Activated CD4-positive, alpha-beta memory T cell treated with anti-CD3 and anti-CD28 coated beads for 36 hours (primary cell): ENCODE measurements at places on chromosomes 7 and 10.

DNA sequence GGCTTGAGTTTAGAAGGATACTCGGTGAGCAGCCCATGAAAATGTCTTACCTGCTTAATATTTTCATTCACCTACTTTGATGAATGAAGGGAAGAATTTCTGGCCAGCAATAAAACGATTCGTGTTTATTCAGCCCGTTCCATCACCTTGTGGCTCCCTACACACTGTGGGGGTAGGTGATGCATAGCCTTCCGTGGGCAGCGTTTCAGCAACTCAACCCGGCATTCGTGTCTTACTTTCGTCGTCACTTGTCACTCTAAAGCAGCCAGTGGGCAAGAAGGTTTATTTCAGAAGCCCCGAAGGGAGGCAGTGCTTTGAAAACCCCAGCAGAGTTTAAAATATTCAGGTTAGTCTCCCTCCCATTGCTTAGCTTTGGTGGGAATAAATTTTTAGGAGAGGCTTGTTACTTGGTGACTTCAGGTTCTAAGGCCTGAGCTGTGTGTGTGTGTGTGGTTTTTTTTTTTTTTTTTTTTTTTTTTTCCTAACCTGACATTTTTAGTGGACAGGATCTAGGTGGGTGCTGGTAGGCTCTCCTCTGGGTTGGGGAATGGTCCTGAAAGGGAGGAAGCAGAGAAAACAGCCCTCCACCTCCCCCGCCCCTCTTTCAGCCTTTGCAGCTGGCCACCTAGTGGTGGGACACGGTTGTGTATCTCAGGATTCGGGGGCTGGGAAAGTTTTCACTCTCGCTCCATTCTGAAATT lies 1.8 kb downstream of the GRK5 start:
- DNase-seq = peak; percentile 79

DNA sequence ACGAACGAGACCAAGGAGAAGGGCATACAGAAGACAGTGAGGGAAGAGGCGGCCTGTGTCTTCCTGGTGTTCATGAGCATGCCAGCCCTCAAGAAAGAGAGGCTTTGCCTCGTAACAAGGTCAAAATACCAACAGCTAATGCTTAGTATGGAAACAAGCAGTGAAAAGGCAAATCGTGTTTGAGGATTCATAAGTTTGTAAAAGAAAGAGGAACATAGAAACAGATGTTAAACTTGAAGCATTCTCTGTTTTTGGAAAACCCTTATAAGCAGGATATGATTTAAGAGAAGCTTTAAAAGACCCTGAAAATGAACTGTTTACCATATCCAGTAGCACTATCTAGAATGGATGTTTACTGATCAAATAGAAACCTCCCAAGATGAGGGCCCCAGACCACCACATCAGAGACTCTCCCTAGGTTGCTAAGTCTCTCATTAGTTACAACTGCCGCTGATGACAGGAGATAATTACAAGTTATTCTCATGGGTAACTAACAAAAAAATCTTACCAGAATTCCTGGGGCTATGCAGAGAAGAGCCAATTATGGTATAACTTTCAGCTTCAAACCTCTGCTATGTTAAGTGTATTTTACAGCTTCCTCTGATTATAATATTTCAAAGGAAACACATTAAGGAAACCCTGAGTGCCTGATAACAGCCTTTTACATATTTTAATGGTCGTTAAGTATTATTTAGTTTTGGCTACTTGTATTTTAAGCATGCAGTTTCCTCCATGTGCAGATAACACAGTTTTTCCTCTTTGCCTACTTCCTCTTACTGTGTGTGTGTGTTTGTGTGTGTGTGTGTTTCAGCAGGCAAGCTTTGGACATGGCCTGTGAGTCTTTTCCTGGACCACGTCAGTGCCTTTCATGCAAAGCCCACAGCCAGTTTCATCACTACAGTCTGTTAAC lies 17.9 kb downstream of the JCAD start:
- no peak for DNase-seq

DNA sequence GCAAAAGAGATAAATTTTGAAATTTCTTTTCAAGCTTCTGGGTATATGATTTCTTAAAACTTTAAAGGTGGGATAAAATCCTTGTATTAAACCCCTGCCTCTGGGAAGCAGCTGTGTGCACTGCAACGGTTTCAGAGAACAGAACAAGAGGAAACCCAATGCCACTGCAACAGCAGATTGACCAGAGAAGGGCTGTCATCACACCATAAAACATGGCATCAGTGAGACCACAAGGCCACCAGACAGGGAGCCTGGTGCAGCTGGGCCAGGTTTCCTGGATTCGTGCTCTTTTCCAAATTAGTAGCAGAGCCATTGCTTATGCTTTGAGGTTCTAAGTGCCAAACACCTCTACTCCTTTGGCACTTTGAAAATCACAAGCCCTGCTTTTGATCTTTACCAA lies 152.4 kb downstream of the PRPF18 start:
- no peak for DNase-seq

DNA sequence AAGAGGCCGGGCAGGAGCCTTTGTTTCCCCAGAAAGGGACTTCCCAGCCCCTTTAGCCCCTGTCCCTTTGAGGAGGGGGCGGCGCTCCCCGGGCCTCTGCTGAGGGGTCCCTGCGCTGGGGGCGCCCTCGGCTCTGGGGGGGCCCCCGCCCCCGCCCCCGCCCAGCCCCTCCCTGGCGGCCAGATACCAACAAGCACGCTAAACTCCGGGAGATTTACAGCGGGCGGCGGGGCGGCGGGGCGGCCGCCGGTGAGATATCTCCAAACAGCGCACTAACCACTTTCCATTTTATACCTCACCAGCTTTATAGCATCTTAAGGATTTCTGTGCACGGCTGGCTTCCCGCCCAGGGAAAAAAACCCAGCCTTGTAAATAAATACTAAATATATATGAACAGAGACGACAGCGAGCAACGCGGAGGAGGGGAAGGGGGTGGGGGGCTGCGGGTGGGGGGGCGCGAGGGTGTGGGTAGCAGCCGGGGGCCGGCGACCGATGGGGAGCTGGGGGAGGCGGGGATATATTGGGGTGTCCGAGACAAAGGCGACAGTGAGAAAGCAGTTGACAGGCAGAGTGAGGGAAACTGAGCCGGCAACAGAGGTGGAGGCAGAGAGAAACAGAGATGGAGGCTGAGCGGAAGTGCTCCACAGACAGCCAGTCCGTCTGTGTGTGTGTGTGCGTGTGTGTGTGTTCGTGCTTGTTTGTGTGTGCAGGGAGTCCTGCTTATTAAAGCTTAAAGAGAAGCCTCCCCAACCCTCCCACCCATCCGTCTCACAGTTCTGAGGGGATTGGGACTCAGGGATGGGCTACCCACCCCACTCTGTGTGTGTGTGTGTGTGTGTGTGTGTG lies 85.8 kb downstream of the HIF1AN start:
- DNase-seq = peak; percentile 62

- no peak for DNase-seq
These were observed 55.1 kb downstream of the PDE1C start for GRCh38 chr7:32015133-32015532.

- DNase-seq = no peak
These were observed 4.3 kb downstream of the GPR22 start for GRCh38 chr7:107474104-107474521.

DNA sequence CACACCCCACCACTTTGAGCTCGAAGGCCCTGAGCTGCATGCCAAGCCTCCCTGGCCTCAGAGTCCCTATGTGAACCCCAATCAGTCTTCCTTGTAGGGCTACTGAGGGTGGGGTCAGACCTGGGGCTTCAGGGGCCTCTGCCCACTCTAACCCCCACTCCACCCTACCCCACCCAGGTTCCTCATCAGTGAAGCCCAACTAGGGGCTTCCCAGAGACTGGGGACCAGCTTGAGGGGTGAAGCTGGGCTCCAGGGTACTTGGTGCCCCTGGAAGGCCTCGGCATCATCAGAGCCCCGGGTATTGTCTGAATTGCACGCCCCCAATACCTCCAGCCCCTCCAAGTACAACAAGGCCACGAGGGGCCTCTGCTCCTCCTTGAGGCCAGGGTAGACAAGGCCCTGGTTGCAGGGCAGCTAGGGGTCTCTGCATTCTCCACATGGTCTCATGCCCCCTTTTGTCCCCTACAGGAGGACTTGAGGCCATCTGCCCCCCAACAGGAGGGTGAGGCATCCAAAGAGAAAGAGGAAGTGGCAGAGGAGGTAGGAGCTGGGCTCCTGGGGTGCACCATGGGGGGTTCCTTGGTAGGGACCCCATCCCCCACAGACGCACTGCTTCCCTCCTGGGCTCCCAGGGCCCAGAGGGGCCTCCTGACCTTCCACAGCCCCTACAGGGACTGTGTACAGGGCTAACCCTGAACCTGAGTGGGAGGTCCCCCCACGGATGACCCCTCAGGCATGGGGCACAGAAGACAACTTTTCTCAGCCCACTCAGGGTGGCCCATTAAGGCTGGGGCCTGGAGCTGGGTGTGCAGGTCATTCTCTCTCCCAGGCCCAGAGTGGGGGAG lies 4.0 kb downstream of the SNCG start:
- peak; percentile 7 for DNase-seq

- no peak for DNase-seq
These were observed 116.6 kb upstream of the CDK1 start for GRCh38 chr10:60661637-60662036.

- DNase-seq = no peak
These were observed 33.2 kb upstream of the SMNDC1 start for GRCh38 chr10:110337906-110338305.

DNA sequence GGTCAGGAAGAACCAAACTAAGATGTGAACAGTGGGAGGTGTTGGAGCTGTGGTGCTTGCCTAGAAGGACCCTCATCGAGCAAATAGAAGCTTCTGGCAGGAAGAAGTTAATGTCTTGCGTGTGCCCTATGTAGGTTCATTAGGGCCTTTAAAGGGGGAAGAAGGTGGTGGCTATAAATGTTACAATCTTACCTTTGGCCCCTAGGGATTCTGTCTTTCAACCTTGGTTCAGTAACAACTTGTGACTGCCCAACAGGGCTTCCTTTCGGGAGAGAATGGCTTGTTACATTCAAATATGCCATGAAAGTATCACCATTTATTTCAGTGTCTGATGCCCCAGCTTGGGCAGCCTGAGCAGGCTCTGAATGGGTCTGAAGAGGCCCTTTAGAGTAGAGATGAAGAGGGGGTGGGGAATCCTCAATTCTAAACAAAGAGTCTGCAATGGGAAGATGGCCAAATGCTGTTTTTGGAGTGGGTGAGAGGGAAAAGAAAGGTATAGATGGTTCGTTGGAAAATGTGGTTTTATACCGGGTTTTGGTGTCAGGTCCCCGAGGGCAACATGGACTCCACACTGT lies 108.0 kb downstream of the TCF7L2 start:
- DNase-seq = no peak

DNA sequence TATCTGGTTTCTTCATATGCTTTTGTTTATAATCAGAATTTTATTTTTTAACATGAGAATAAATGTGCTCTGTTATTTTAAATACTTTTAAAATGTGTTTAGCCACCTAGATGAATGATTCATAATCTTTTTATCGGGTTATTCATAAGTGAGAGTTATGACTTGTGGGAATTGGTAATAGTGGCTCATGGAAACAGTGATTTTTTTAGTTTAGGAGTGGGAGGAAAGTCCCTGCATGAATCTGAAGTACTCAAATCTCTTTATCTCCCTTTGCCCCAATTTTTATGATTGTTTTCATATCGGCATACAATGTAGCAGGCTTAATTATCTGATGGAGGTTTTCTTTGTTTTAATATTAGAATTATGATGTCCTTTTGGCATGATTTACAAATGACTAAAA lies 42.9 kb downstream of the TAX1BP1 start:
- no peak for DNase-seq

DNA sequence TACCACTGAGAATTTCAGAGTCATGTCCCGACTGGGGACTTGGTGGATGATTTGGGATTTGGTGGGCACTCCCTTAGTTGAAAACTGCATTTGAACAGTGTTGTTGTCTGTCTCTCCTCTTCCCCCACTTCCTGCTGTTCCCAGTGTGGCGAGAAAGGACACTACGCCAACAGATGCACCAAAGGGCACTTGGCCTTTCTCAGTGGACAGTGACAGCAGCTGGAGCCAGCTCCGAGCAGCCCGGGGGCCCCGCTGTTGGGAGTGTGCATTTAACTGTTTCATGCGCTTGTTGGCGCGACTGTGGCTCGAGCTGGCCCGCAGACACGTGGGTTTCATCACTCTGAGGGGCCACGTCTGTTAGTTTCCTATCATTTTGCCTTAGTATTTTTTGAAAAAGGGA lies 9.7 kb downstream of the ATP5MF start:
- no peak for DNase-seq

DNA sequence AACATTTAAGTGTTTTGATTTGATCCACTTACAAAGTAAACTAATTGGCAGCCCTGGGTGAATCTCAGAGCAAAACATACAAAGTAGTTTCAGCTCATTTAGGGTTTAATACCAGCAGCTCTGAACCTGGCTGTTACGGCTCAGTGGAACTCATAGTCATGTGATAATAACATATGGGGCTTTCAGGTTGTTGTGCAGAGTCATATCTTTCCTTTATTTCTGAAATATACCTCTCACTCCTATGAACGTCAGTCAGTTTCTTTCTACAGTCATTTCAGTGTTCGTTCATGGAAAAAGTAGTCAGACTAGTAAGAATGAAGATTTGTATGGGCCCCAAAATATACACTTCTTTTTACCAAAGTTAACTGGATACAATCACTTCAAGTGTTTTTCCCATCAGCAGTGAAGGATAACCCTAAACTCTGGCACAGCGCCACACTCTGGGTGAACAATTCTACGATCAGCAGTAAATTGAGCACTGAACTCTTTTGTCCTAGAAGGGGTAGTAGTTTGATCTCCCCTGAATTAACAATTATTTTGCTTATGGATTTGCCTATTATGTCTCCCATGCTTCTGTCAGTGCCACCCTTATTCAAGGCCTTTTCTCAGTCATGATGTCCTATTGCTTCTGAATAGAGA lies 218.6 kb downstream of the THSD7A start:
- no peak for DNase-seq

- DNase-seq = no peak
These were observed 12.8 kb upstream of the RGS10 start for GRCh38 chr10:119555178-119555784.

GRCh38 chr10:119715628-119716505 lies 10.0 kb upstream of the INPP5F start:
- DNase-seq = no peak

GRCh38 chr10:88990384-88991160 lies at the start of gene FAS:
Gene FAS (plus strand): TSS chr10:88990798. CDS start chr10:88990877, 79 bp downstream.
- peak; percentile 94 for DNase-seq
